NCI-H1092 (cell line): ENCODE measurements at places on chromosomes 6 and 20.

DNA sequence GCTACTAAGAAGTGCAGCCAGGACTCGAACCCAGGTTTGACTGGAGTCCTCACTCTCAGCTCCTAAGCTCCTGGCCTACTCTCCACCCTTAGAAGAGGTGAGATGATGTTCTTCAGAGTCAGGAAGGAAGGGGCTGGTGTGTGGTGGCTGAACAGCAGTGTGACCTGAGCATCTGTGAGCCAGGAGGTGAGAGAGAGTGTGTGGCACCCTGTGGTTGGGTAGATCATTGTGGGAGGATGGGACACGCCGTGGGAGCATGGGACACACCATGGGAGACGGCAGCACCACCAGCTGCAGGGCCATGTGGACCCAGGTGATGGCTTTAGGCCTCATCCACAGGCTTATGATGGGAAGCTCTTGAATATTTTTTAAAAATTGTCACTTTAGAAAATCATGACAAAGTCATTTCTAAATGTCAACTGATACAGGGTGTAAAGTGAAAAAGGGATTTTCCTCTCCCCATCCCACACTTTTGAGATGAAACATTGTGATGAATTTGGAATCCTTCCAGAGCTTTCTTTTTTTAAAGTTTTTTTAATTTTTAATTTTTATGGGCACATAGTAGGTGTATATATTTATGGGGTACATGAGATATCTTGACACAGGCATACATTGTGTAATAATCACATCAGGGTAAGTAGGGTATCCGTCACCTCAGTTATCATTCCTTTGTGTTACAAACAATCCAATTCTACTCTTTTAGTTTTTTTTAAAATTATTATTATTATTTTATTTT lies 31.6 kb downstream of the SRC start:
- no peak for DNase-seq

GRCh38 chr6:167828325-167828956 lies 1.7 kb downstream of the AFDN start:
- no peak for DNase-seq

- DNase-seq = no peak
Observed at GRCh38 chr20:1241456-1241855, 15.6 kb downstream of the RAD21L1 start.

- DNase-seq = no peak
Observed at GRCh38 chr6:29941471-29941870, 861 bp upstream of the HLA-A start.

- peak; percentile 16 for DNase-seq
Observed at GRCh38 chr6:33118525-33119123, 42.8 kb downstream of the HLA-DPB1 start.

DNA sequence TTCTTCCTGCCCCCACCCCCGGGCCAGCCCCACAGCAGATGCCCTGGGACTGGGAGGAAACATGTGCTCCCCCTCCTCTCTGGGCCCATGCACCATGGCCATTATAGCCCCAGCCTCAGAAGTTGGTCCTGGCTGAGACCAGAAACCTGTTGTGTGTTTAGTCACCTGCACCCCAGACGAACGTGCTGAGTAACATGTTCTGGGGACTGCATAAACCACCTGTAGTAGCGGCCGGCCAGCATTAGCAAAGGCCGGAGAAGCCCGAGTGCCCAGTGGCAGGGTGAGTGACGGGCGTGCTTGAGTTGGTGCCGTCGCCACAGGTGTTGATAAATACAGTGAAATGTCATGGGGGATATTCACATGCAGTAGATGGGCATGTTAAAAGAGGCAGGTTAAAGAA lies 73.9 kb downstream of the TCP11 start:
- no peak for DNase-seq

DNA sequence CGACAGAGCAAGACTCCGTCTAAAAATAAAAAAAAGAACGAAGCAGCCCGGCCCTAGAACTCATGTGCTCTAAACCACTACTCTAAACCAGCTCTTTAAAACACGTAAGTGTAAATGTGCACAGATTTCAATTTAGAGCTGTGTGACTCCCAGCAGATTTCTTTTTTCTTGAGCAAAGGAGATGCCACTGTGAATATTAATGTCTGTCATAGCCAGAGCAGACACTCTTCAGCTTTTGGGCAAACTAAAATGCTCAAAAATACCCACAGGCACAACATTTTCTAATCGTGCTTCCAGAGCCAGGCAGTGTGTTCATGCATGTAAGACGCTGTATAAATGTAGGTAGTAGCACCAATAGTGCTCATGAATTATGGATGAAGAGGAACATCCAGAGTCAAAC lies 218.9 kb upstream of the PLCB4 start:
- no peak for DNase-seq
